Activated CD8-positive, alpha-beta memory T cell treated with anti-CD3 and anti-CD28 coated beads for 1 hour (primary cell): ENCODE measurements at places on chromosomes 2 and 18.

- no peak for DNase-seq
Observed at GRCh38 chr2:236873636-236874035, 212.1 kb upstream of the COPS8 start.

- DNase-seq, result no peak
Observed at GRCh38 chr2:239973386-239973785, 51.8 kb downstream of the NDUFA10 start.

GRCh38 chr18:46293742-46294181, 189.6 kb downstream of the HAUS1 start:
- no peak for DNase-seq

GRCh38 chr2:71806432-71806831, 341.2 kb downstream of the CYP26B1 start:
- no peak for DNase-seq

DNA sequence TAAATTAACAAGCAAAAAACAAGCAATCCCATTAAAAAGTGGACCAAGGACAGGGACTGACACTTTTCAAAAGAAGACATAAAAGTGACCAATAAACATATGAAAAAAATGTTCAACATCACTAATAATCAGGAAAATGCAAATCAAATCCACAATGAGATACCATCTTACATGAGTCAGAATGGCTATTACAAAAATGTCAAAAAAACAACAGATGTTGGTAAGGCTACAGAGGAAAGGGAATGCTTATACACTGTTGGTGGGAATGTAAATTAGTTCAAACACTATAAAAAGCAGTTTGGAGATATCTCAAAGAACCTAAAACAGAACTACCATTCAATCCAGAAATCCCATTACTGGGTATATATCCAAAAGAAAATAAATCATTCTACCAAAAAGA, 78.2 kb downstream of the SUCLG1 start:
- DNase-seq, result no peak

GRCh38 chr2:26559556-26559955, 81.6 kb downstream of the CIB4 start:
- DNase-seq, result no peak

GRCh38 chr2:72827487-72827886, 1.7 kb upstream of the EXOC6B start:
- DNase-seq, result no peak

DNA sequence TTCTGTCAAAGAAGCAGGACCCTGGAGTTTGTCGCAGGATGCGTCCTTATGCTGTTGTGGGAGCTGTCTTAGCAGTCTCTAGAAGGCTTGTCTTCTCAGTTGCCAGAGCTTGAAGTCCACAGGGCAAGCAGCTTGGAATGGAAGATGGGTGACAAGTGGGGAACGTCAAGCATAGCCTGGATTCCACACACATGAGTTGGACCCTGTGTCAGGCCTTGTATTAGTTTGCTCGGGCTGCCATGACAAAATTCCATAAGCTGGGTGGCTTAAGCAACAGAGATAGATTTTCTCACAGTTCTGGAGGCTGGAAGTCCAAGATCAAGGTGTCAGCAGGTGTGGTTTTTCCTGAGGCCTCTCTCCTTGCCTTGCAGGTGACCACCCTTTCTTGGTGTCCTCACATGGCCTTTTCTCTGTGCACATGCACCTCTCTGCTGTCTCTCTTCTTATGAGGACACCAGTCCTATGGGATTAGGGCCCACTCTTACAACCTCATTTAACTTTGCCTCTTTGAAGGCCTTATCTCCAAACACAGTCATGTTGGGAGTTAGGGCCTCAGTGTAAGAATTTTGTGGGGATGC, 51.3 kb downstream of the THNSL2 start:
- no peak for DNase-seq

GRCh38 chr18:13608791-13609532, 117.4 kb downstream of the FAM210A start:
- DNase-seq, result no peak

GRCh38 chr2:45896311-45896710, 244.8 kb downstream of the PRKCE start:
- no peak for DNase-seq

DNA sequence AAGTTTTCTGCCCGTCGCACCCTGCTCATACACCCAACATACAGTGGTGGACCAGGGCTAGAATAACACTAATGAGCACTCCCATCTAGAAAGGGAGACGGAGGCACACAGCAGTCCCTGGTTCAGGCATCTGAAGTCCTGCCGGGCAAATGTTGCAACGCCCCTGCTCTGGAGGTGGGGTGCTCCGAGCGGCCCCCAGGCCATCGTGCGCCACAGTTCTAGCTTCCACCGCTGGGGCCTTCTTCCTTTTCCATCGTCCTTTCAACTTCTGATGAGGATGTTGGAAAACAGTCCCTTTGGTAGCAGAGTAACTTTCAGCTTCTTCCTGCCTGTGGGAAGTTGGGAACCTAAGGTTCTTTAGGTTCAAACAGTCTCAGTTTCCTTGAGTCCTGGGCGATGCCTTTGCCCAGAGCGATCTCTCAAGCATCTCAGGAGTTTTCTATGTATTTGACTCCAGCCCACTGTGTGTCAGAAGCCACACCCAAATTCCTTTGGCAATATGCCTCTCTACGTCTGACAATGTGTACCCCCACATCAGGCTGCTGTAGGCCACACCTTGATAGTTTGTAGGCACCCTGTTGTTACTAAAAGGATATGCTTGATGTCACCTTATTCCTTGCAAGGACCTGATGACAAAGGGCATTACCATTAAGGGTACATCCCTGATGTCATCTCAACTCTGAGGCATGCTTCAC, 258.8 kb downstream of the GLI2 start:
- DNase-seq, result no peak

DNA sequence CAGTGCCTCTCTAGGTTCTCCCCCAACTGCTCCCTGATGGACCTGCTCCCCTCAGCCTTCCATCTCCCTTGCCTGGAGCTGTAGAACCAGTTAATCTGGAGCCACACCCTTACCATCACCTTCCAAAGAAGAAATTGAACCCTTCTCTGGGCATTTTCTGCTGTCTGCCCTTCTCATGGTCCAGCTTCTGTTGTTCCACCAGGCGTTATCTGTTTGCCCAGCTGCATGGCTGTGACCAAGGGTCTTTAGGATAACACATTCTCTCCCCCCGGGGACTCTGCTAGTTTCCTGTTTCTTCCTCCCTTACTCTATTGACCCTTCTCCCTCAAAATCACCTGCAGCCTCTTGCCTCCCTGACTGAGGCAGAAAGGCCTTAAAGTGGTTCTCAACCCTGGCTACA, 3.2 kb upstream of the ANKRD53 start:
- no peak for DNase-seq

DNA sequence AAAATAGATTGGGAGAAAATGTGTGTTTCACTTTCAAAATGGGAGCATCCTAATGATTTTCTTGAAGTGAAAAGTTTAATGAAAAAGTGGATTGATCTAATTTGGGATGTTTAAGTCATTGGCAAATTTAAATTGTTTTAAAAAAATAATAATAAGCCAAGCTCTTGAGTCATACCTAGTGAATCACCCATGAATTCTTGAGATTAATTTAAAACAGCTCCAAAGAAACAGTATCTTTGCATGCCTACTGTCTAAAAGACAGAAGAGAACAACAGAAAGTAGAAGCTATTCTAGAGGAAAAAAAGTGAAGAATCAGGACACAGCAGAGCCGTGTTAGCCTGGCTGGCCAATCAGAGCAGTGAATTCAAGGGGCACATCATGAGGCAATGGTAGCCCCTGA, 7.7 kb downstream of the ACVR1C start:
- DNase-seq, result no peak

DNA sequence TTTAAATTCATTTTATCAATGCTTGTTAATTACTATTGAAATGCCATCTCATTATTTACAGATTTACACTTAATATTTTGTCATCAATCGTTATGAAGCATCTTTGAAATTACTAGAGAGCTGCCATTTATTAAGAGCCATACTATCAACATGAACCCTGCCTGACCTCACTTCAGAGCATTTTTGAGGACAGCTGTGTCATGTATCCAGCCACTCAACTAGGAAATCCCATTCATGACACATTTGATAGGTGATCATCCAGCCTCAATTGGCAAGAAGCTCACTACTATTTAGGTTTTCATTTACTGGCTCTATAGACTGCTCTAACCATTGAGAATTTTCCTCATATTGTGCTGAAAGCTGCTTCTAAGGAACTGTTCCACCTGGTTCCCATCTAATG, 40.6 kb upstream of the TLK1 start:
- DNase-seq, result no peak

GRCh38 chr2:52501715-52502475, 1265.7 kb upstream of the CHAC2 start:
- DNase-seq, result no peak

DNA sequence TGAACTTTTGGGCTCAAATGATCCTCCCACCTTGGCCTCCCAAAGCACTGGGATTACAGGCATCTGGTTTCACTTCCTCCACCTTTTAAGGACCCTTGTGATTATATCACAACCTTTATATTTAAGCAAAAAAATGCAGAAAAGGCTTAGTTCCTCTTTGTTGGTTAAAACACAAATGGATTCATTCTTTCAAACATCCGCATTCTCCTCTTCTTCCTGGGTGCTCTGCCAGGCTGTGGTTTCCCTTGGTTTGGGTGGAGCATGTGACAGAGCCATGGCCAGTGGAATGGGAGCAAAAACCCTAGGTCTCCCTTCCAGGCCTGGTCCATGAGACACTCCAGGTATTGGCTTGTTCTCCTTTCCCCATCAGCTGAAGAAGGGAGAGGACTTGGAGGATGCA, 9.9 kb upstream of the SLC66A3 start:
- DNase-seq, result no peak

DNA sequence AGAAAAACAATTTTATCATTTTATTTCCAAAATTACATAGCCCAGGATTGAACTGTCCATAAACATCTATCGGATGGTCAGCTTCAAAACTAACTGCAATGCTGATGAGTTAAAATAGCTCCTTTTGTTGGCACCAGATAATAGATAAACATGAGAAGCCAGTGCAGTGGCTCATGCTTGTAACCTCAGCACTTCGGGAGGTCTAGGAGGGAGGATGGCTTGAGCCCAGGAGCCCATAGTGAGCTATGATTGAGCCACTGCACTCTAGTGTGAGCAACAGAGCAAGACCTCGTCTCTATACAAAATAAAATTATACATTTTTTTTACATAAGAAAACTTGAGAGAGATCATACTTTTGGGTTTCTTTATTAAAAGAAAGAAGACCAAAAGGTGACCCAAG, 34.6 kb upstream of the IMPA2 start:
- DNase-seq, result no peak

DNA sequence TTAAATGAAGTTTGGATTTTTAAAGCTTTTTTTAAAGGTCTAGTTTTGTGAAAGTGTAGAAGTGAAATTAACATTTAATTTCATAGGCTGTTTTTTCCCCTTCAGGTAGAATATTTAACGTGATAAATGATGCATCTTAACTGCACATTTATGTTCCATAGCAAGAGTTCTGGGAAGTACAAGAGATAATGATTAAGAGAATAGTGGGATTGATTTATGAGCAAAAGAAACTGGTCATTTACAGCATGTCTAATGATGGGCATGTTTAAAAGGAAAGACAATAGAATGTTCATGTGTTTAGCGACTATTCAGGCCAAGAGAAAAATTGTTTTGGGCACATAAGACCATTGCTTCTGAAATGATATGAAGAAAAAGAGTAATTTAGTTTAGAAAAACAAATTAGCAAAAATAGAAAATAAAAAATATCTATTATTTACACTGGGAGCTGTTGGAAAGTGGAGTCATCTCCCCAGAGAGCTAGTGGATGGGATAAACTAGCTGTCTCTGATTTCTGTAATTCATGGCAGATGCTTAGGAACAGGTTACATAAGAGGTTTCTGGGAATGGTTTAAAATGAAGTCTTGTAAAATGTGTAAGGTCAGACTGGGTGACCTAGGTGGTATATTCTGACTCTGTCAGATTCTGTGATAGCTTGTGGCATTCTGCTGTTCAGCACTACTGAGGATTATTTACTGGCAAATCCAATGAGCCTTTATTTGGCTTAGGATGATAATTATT, 60.7 kb downstream of the WDR7 start:
- DNase-seq, result no peak

- DNase-seq, result no peak
Observed at GRCh38 chr18:13541621-13542519, 184.5 kb downstream of the FAM210A start.

- DNase-seq, result no peak
Observed at GRCh38 chr2:49807689-49808088, 653.4 kb upstream of the FSHR start.

DNA sequence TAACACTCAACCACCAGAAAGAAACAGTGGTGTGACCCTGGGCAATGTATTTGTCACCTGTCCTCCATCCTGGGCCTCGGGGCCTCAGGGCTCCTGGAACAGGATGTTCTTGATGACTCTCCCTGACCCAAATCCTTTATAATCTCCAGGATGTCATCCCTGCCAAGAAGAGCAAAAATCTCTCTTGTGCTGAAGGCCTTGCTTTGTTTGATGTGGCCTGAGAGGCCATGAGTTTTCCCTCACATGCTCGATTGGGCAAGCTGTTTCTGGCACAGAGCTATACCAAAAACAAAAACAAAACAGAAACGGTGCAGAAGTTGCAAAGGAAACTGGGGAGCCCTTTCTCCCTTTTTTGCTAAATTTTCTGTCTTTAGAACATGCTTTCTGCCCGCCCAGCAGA, 35.7 kb upstream of the ST3GAL5 start:
- DNase-seq, result no peak

- DNase-seq, result no peak
Observed at GRCh38 chr2:201862843-201863242, 56.5 kb downstream of the CDK15 start.

GRCh38 chr2:72109904-72110303, 37.8 kb downstream of the CYP26B1 start:
- no peak for DNase-seq

DNA sequence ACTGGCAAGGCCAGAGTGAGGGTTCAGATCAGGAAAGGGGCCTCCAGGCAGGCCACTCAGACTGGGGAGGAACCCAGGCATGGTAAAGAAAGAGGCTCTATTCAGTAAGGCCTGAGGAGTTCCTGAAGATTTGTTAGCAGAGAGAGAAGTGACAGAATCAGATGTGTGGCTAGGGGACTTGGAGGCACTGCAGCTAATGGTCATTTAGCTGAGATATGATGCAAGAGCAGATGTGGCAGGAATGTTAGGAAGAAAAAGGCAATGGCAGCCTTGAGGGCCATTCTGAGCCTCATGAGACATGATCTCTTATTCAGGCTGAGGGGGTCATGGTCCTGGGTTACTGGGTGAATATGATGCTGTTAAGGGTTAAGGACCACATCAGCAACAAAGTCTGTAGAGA, 73.4 kb downstream of the CCDC93 start:
- DNase-seq, result no peak

- DNase-seq, result no peak
Observed at GRCh38 chr2:98708396-98709186, 22.3 kb downstream of the MGAT4A start.

- DNase-seq, result no peak
Observed at GRCh38 chr18:28831476-28831875, 654.5 kb upstream of the CDH2 start.
